ENCODE measurements at places on chromosomes 3 and 15.

- no peak for DNase-seq
These were observed 185.0 kb upstream of the ANKRD28 start for GRCh38 chr3:15982667-15983196.

DNA sequence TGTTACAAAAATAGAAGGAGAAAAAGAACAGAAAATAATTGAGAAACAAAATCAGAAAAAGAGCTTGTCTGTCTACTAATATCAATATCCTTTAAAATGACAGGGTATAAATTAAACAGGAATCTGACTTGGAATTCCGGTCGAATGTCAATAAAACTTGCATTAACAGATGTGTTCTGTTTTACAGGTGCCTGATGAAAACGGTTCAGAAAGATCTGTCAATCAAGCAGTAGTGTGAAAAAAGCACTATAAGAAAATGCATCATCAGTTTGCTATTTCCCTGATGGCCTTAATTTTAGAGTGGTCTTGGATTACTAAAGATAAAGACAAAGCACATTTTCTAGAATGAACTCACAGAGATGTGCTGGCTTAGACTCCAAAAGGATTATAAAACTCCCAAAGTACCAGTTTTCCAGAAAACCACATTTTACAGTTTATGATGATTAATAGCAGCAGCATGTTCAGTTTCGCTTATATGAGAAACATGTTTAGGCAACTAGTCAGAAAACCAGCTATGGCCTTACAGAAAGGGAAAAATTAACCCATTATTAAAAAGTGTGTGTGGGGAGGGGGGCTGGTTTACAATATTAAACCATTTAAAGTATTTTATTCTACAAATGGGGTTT lies 8.2 kb upstream of the C3orf38 start:
- no peak for DNase-seq

DNA sequence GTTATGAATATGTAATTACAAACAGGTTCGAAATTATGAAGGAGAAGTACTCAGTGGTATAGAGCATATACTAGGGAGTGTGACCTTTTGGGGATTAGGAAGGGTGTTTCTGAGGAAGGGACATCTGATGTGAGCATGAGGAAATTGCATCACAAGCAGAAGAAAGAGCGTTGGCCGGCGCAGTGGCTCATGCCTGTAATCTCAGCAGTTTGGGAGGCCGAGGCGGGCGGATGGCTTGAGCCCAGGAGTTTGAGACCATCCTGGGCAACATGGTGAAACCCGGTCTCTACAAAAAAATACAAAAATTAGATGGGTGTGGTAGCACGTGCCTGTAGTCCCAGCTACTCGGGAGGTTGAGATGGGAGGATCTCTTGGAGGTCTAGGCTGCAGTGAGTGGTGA lies 6.9 kb downstream of the CMTM7 start:
- DNase-seq, result no peak

GRCh38 chr3:107345822-107346405 lies 31.3 kb upstream of the CCDC54 start:
- DNase-seq, result no peak

DNA sequence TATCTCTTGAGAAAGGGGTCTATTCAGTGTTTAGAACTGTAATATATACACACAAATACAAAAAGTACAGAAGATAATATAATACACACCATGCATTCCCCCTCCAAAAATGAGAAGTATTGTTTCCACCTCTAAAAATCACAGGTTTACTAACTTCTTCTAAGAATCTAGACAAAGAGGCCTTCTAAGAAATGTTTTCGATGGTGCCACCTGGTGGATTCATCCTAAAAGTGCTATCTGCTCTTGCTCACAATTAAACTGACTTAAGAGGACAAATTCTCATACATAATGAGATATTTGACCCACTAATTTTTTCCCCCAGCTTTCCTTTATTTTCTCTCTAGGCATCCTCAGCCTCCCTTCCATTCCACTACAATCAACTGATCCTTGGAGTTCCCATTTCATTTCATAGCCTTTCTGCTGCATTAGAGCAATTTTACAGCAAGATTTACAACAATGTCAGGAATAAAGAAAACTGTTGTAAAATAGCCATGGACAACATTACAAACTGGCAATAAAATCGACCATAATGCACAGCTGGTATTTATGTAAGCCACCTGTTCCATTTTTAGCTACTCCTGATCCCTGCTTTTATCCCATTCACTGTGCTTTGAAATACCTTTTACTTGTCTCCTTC lies 124.6 kb downstream of the ARRDC4 start:
- DNase-seq, result no peak

DNA sequence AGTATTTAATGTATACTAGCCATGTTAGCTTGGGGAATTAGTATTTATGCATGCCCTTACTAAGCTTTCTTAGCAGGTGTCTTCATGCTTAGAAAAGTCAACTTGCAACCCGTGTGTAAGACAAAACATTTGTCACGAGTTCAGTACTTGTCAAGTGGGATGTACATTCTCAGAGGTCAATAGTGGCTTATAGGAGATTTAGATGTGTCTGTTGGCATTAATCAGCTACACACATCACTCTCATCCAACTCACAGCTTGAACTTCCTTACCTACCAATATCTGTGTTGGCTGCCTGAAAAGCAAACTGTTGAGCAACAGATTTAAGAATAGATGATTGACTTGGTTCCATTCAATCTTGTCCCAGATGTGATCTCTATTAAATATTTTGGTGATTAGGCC lies 109.5 kb downstream of the ROBO2 start:
- no peak for DNase-seq

DNA sequence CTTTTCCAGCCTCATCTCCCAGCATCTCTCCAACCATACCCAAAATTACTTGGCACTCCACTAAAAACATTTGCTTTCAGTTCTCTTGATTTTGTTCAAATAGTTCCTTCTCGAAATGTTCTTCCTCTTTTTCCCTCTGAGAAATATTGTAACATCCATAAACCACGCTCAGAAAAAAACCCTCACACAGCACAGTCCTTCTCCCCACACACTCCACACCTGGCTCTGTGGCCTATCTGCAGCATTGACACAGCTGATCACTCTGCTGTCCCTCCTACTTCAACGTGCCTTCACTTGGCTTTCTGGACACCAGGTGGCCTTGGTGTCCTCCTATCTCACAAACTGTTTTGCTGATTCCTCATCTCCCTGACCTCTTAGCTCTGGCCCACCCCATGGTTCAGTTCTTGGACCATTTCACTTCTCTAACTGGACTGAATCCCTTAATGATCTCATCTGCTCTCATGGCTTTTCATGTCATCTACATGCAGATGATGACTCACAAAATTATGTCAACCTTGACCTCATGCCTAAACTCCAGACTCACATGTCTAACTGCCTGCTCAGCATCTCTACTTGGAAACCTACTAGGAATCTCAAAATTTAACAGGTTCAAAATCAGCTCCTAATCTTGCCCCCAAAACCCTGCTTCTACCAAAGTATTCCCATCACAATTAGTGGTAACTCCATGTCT lies 93.3 kb downstream of the TRIM42 start:
- DNase-seq, result no peak

GRCh38 chr15:61893146-61893545 lies 167.1 kb downstream of the VPS13C start:
- no peak for DNase-seq

GRCh38 chr3:71657831-71658530 lies 67.2 kb downstream of the EIF4E3 start:
- DNase-seq, result no peak

- DNase-seq, result no peak
These were observed 37.2 kb upstream of the DENND4A start for GRCh38 chr15:65829130-65829764.

- no peak for DNase-seq
These were observed 190.4 kb upstream of the BCL6 start for GRCh38 chr3:187935623-187936156.

- no peak for DNase-seq
These were observed 131.8 kb upstream of the SLC7A14 start for GRCh38 chr3:170717410-170718402.

GRCh38 chr3:47001731-47002170 lies 22.3 kb downstream of the NBEAL2 start:
- DNase-seq, result no peak

DNA sequence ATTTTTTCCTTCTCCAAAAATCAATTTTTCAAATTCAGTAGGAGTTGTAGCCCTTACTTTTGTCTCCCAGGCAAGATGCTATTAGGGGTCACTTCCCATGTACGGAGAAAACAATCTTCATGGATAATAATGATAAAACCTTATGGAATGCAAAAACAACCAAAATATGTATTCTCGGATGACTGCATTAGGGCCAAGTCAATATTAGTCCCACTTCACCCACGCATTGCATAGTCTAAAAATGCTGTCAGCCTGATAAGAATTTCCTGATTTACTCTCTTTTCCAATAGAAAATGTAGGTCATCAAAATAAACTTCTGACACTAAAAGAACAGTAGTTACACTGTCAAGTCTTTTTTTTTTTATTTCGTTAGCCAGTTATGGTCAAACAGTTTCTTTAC lies 2.7 kb downstream of the VGLL3 start:
- DNase-seq, result no peak

GRCh38 chr15:80404057-80404760 lies at the start of gene ARNT2:
TSS of gene ARNT2 (plus strand) at chr15:80404382. CDS start at chr15:80404516, 134 bp downstream.
- DNase-seq, result no peak

GRCh38 chr3:87004883-87005282 lies 13.9 kb upstream of the VGLL3 start:
- no peak for DNase-seq

DNA sequence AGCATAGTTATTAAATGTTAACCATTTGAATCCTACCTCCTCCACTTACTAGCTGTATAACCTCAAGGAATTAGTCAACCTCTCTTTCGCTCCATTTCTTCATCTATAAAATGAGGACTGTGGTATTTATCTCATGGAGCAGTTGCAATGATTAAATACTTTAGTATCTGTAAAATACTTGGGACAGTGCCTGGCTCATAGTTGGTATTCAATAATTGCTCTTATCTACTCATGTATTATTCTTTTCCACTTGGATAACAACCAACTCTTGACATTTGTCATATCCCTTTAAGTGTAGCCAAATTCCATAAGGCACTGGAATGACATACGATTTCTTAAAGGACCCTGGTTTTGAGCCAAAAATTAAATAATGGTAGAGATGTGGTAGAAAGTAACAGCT lies 72.0 kb downstream of the FSIP1 start:
- DNase-seq, result no peak

DNA sequence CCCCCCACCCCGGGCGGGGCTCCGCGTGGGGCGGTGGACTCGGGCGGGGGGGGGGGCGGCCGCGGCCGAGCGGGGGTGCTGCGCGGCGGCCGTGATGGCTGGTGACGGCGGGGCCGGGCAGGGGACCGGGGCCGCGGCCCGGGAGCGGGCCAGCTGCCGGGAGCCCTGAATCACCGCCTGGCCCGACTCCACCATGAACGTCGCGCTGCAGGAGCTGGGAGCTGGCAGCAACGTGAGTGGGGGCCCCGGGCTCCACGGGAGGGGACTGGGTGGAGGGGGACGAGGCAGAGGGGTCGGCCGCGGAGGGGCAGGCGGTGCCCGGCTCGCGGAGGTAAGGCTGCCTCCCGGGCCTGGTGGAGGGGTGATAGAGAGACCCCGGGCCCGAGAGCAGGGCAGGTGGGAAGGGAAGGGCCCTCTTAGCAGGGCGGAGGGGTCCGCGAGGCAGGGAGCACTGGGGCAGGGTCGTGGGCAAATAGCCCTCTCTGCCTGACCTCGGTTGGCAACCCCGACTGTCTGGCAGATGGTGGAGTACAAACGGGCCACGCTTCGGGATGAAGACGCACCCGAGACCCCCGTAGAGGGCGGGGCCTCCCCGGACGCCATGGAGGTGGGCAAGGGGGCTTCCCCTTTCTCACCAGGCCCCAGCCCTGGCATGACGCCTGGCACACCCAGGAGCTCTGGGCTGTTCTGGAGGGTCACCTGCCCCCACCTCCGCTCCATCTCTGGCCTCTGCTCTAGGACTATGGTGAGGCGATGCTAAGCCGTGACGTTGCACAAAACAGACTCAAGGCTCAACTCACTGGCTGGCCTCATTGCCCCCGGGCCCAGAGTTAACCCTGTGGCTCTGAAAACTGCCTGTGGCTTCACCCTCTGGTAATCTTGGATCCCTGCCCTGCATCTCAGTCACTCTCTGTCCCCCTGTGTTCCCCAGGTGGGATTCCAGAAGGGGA lies at the start of gene ECE2:
Gene ECE2 (plus strand): TSS at position 62 of the 950 bp plus-strand sequence. CDS start 132 bp downstream, at position 194.
- DNase-seq, result no peak

DNA sequence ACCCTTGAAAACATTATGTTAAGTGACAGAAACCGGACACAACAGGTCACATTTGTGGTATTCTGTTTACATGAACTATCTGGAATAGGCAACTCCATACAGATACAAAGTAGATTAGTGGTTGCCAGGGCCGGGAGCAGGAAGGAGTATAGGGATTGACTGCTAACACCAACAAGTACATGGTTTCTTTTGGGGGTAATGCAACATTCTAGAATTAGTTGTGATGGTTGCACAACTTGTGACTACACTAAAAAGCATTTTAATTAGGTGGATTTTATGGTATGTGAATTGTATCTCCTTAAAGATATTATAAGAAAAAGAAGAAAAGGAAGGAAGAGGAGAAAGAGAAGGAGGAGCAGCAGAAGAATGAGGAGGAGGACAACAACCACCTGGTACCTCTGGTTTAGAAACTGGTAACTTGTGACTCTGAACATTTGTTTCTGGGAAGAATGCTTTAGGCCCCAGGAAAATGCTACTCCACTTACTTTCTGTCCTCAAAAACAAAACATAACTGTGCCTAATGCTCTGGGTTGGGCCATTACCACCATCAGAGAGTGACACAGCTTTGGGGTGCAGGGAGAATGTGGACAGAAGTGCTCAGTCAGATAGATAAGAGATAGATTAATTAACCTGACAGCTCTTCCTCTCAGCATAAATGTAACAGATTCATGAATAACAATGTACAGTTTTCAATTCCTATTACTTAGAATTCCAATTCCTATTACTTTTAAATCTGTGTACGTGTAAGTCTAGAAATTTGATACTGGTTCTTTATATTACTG lies 20.3 kb downstream of the SETMAR start:
- DNase-seq, result no peak

DNA sequence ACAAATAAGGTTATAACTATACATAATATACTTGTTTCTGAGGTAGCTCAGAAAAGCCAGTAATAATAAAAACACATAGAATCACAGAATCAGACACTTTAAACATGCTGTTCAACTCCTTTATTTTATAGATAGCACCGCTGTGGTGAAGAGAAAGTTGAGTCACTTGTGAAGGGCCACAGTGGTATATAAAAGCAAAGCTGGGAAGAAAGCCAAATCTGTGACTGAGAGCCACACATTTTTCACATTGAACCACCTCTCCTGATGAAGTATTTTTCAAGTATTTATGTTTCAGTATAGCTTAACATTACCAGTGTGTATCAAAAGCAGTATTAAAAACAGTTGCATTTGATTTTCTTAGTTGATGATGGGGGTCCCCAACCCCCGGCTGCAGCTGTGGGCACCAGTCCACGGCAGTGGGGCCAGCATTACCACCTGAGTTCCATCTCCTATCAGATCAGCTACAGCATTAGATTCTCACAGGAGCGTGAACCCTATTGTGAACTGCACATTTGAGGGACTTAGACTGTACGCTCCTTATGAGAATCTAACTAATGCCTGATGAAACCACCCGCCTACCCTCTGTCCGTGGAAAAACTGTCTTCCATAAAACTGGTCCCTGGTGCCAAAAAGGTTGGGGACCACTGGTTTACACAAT lies 46.2 kb downstream of the TBL1XR1 start:
- DNase-seq, result no peak

GRCh38 chr3:64533617-64534317 lies 154.0 kb downstream of the ADAMTS9 start:
- DNase-seq, result no peak

Measured in activated CD8-positive, alpha-beta memory T cell treated with anti-CD3 and anti-CD28 coated beads for 4 hours (primary cell).